ENCODE measurements at places on chromosomes 11 and 22. TPM values are rescaled to one million over a fixed set of nuclear protein-coding genes. Genes with fewer than 3 reads are reported as not detected.

- no peaks in the 10 kb centered on the region for H3K36me3 ChIP-seq
- DNase-seq = no peak
- H3K27me3 ChIP-seq = peaks cover 87% of the 10 kb centered on the region
- H3K4me3 ChIP-seq = no peak overlapping the region
These were observed 139.1 kb upstream of the BDNF start for GRCh38 chr11:27839226-27839913.

- peaks cover 9% of the 10 kb centered on the region for H3K4me1 ChIP-seq
- no peaks in the 10 kb centered on the region for H3K27me3 ChIP-seq
- peaks cover 6% of the 10 kb centered on the region for H3K36me3 ChIP-seq
These were observed 37.5 kb upstream of the STK33 start for GRCh38 chr11:8631395-8632118.

GRCh38 chr22:41383085-41383484 lies 1.3 kb downstream of the TEF start:
- DNase-seq = no peak
- H3K4me3 ChIP-seq = peak overlapping the region; percentile 79
- no peaks in the 10 kb centered on the region for H3K36me3 ChIP-seq

DNA sequence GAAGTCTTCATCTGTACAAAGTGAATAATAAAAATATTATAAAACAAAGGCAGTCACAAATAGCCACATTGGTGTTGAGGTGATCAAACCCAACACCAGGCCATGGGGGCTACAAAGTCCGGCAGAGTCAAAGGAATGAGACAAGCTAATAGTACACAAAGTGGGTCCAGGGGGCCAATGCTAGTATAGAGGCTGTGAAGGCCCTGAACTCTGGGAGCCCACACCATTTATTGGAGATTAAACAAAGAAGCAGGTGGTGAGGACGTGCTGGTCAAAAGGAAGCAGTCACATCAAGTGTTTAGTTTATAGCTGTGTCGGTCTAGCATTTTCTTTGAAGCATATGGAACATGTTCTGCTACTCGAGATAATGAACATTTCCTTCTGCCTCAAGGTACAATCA lies 58.6 kb upstream of the CCT8L2 start:
- H3K36me3 ChIP-seq = no peaks in the 10 kb centered on the region
- H3K27ac ChIP-seq = no peak overlapping the region
- H3K4me1 ChIP-seq = no peaks in the 10 kb centered on the region
- H3K27me3 ChIP-seq = no peaks in the 10 kb centered on the region

DNA sequence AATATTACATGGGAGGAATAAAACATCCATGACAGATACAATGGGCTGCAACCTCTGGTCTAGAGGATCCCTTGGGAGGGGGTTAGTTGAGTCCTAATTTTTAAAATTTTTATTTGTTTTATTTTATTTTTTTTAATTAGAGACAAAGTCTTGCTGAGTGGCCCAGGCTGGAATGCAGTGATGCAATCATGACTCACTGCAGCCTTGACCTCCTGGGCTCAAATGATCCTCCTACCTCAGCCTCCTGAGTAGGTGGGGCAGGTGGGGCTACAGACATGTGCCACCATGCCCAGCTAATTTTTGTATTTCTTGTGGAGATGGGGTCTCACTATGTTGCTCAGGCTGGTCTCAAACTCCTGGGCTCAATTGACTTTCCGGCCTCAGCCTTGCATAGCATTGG lies 43.1 kb downstream of the FDX1 start:
- no peaks in the 10 kb centered on the region for H3K36me3 ChIP-seq
- H3K27ac ChIP-seq = no peak overlapping the region
- no peak overlapping the region for H3K4me3 ChIP-seq
- no peaks in the 10 kb centered on the region for H3K4me1 ChIP-seq

DNA sequence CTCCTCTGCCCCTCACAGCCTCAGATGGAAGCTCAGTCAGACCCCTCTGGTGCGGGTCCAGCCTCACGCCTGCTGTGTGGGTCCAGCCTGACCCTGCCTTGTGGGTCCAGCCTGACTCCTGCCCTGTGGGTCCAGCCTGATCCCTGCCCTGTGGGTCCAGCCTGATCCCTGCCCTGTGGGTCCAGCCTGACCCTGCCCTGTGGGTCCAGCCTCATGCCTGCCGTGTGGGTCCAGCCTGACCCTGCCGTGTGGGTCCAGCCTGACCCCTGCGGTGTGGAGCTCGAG lies 445.3 kb downstream of the BRD1 start:
- no peaks in the 10 kb centered on the region for H3K36me3 ChIP-seq
- no peaks in the 10 kb centered on the region for H3K27me3 ChIP-seq
- H3K27ac ChIP-seq = no peak overlapping the region
- H3K4me3 ChIP-seq = no peak overlapping the region
- H3K4me1 ChIP-seq = no peaks in the 10 kb centered on the region

GRCh38 chr11:63553759-63554158 lies 9.4 kb downstream of the PLAAT2 start:
- no peaks in the 10 kb centered on the region for H3K4me1 ChIP-seq
- H3K27me3 ChIP-seq = no peaks in the 10 kb centered on the region
- H3K27ac ChIP-seq = no peak overlapping the region
- H3K36me3 ChIP-seq = no peaks in the 10 kb centered on the region
- no peak overlapping the region for H3K4me3 ChIP-seq
- DNase-seq = no peak

- H3K27me3 ChIP-seq = no peaks in the 10 kb centered on the region
- H3K36me3 ChIP-seq = peaks cover 51% of the 10 kb centered on the region
- peak overlapping the region; percentile 11 for H3K27ac ChIP-seq
- no peak overlapping the region for H3K4me3 ChIP-seq
- peak; percentile 40 for DNase-seq
These were observed 7.6 kb downstream of the YDJC start for GRCh38 chr22:21622011-21622918.

GRCh38 chr11:3894128-3894731 lies 38.8 kb downstream of the STIM1 start:
- DNase-seq = no peak
- H3K36me3 ChIP-seq = no peaks in the 10 kb centered on the region
- H3K27me3 ChIP-seq = no peaks in the 10 kb centered on the region
- H3K27ac ChIP-seq = no peak overlapping the region

GRCh38 chr22:36963302-36963701 lies 49.9 kb downstream of the CSF2RB start:
- DNase-seq = no peak
- H3K4me1 ChIP-seq = no peaks in the 10 kb centered on the region
- H3K36me3 ChIP-seq = no peaks in the 10 kb centered on the region
- no peak overlapping the region for H3K4me3 ChIP-seq

DNA sequence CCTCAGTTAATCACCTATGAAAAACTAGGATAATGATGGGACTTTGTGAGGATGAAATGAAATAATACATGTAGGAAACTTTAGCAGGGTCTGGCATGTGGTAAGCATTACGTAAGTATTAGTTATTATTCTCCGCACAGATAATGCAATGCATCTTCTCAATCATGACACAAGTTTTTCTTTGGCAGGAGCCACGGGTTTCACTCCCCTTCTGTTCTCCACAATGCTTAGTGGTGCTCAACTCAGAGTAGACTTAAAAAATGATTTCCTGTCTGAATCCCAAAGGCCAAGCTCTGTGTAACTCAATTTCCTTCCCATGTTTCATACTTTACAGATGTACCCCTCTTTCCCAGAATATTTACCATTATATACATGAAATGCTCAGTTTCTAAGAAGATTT lies 82.9 kb downstream of the CCDC34 start:
- no peaks in the 10 kb centered on the region for H3K36me3 ChIP-seq
- DNase-seq = no peak
- H3K4me1 ChIP-seq = peaks cover 12% of the 10 kb centered on the region
- H3K4me3 ChIP-seq = no peak overlapping the region

- peaks cover 3% of the 10 kb centered on the region for H3K4me1 ChIP-seq
- no peak for DNase-seq
- no peak overlapping the region for H3K27ac ChIP-seq
- H3K27me3 ChIP-seq = peaks cover 16% of the 10 kb centered on the region
- H3K36me3 ChIP-seq = no peaks in the 10 kb centered on the region
These were observed 73.2 kb upstream of the PRR5 start for GRCh38 chr22:44628835-44629234.

GRCh38 chr22:50308986-50309600 lies 1.6 kb upstream of the PLXNB2 start:
- no peak overlapping the region for H3K4me3 ChIP-seq
- H3K27ac ChIP-seq = peak overlapping the region; percentile 62
- H3K27me3 ChIP-seq = no peaks in the 10 kb centered on the region
- H3K4me1 ChIP-seq = peaks cover 3% of the 10 kb centered on the region

DNA sequence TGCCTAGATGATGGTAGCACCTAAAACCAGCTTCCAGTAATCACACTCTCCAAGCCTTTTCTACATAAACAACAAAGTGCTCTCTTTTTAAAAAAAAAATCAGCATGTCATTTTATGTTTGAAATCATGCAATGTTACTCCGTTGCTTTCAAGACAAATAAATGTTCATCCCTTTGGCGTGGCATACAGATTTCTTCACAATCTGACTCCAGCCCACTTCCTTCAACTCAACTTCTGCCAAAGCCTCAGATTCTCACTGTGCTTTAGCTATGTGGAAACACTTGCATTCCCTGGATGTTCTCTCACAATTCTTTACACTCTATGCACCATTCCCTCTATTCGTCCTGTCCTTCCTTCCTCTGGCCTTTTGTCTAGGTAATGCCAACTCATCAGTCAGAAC lies 206.3 kb upstream of the BLID start:
- peak overlapping the region; percentile 99 for H3K27ac ChIP-seq
- H3K36me3 ChIP-seq = no peaks in the 10 kb centered on the region
- H3K4me3 ChIP-seq = no peak overlapping the region
- no peak for DNase-seq

GRCh38 chr11:940496-941135 lies 14.9 kb downstream of the AP2A2 start:
- H3K4me1 ChIP-seq = peaks cover 15% of the 10 kb centered on the region
- no peak overlapping the region for H3K4me3 ChIP-seq
- H3K36me3 ChIP-seq = peaks cover 14% of the 10 kb centered on the region
- no peaks in the 10 kb centered on the region for H3K27me3 ChIP-seq

DNA sequence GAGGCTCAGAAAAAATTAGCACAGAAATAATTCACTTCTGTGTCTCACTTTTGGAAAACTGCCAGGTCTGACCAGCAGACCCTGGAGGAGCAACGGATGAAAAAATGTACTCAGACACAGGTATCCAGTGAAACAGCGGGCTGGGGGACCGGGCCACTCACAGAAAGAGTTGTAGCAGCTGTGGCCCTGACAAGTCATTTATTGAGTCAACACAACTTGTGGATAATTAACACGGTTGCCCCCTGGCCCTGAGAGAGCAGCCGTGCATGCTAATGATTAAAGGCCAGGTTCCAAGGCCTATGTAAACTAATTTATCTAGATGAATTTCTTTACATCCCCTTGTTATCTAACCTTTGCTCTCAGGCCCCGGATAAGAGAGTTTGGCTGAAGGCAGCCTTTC lies 131.3 kb downstream of the AASDHPPT start:
- H3K36me3 ChIP-seq = no peaks in the 10 kb centered on the region
- peaks cover 13% of the 10 kb centered on the region for H3K4me1 ChIP-seq
- no peak overlapping the region for H3K27ac ChIP-seq
- H3K27me3 ChIP-seq = no peaks in the 10 kb centered on the region

DNA sequence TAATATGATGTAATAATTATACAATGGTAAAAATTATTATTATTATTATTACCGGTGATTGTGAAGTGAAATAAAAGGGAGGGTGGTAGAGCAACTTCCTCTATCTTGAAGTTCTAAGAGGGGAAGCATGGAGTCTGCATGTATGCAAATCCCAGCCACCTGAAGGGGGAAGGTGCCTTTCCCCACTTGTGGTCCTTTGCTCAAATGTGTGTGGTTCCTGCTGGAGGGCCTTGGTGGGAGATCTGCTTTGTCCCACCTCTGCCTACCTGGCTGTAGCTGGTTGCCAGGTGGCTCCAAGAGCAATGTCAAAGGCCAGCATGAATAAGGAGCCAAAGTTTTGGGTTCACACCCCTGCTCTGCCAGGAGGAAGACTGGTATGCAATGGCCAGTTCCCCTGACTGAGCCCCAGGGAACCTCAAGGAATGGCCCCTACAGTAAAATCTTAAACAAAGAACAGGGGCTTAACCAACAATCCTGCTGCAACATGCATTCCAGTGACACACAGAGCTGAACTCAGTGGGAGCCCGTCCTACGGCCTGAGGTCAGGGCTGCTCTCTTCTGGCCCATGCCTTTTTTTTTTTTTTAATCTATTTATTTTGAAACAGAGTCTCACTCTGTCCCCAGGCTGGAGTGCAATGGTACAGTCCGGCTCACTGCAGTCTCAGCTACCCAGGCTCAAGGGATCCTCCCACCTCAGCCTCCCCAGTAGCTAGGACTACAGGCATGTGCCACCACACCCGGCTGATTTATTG lies 8.5 kb downstream of the TMEM132A start:
- H3K27me3 ChIP-seq = no peaks in the 10 kb centered on the region
- DNase-seq = peak; percentile 67
- peaks cover 39% of the 10 kb centered on the region for H3K36me3 ChIP-seq
- H3K4me1 ChIP-seq = no peaks in the 10 kb centered on the region
- H3K4me3 ChIP-seq = no peak overlapping the region

GRCh38 chr11:62889484-62890437 lies 9.1 kb downstream of the SLC3A2 start:
- no peaks in the 10 kb centered on the region for H3K27me3 ChIP-seq
- peak; percentile 68 for DNase-seq
- H3K4me3 ChIP-seq = no peak overlapping the region
- H3K36me3 ChIP-seq = peaks cover 53% of the 10 kb centered on the region
- peaks cover 6% of the 10 kb centered on the region for H3K4me1 ChIP-seq

DNA sequence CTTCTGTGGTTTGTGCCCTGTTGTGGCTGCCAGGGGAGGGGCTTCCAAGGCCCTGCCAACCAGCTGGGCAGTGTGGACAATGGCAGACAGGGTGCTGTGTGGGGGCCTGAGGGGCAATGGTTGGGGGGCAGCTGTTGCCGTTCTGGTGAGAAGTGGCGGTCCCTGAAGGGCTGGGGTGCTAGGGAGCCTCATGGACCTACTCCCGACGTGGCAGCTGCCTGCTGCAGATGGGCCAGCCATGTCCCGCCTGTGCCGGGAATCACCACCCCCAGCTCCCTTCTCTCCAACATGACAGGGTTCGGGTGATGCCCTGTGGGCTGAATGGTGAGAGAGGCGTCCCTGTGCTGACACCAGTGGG lies 74.2 kb downstream of the KCNQ1 start:
- no peaks in the 10 kb centered on the region for H3K27me3 ChIP-seq
- H3K36me3 ChIP-seq = no peaks in the 10 kb centered on the region
- peaks cover 24% of the 10 kb centered on the region for H3K4me1 ChIP-seq
- H3K4me3 ChIP-seq = no peak overlapping the region
- no peak overlapping the region for H3K27ac ChIP-seq

- H3K27me3 ChIP-seq = no peaks in the 10 kb centered on the region
- H3K4me3 ChIP-seq = no peak overlapping the region
- peaks cover 2% of the 10 kb centered on the region for H3K4me1 ChIP-seq
- H3K27ac ChIP-seq = no peak overlapping the region
- no peak for DNase-seq
These were observed 188.6 kb downstream of the PGR start for GRCh38 chr11:100941033-100941432.

- no peak overlapping the region for H3K4me3 ChIP-seq
- no peak overlapping the region for H3K27ac ChIP-seq
- H3K36me3 ChIP-seq = no peaks in the 10 kb centered on the region
These were observed 11.0 kb upstream of the SHANK2 start for GRCh38 chr11:71263386-71263785.

The IFITM1 gene
- 211 TPM for total RNA-seq

The HORMAD2 gene
- total RNA-seq = not detected

The TSSK2 gene
- total RNA-seq = not detected

The ROM1 gene
- total RNA-seq = 1.0 TPM

The MS4A6E gene
- not detected for total RNA-seq

The OR52N4 gene
- total RNA-seq = not detected

The DBX1 gene
- not detected for total RNA-seq

The SLC22A6 gene
- total RNA-seq = not detected

The MUC5AC gene
- not detected for total RNA-seq

The SPINDOC gene
- total RNA-seq = 90.0 TPM
